ENCODE measurements at places on chromosomes 3 and 15.

- no peak for DNase-seq
Observed at GRCh38 chr3:31561891-31562290, 29.2 kb downstream of the STT3B start.

GRCh38 chr3:138180375-138181029, 5.8 kb upstream of the DBR1 start:
- DNase-seq: no peak

DNA sequence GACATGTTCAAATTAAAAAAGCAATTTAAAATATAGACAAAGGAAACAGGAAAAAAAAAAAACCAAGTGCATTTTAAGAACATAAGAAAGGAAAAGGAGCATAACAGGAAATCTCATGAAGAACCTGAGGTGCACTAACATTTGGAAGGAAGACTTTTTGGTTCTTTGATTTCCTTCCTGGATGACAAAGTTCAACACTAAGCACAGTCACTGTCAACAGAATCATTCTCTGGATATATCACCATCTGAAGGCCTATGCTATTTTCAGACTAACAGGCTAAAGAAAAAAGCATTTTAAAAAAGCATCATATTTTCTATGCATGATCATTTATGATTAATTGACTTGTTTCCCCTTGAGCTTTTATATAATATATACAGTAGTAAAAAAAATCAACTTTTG, 349.6 kb downstream of the PLCL2 start:
- no peak for DNase-seq

DNA sequence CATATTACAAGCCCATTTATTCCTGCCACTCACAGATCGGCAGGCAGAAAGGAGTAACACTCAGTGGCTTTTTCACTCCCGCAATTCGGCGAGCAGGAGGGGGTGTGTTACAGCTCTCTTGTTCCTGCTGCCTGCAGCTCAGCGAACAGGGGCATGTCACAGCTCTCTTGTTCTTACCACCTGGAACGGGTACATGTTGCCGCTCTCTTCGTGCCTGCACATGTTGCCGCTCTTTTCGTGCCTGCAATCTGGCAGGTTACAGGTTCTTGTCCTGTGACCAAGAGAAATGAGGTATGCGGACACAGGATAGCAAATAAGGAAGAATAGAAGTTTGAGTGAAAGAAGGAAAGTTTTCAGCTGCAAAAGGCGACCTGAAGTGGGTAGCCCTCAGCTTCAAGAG, 761.4 kb downstream of the NAALADL2 start:
- DNase-seq: no peak

DNA sequence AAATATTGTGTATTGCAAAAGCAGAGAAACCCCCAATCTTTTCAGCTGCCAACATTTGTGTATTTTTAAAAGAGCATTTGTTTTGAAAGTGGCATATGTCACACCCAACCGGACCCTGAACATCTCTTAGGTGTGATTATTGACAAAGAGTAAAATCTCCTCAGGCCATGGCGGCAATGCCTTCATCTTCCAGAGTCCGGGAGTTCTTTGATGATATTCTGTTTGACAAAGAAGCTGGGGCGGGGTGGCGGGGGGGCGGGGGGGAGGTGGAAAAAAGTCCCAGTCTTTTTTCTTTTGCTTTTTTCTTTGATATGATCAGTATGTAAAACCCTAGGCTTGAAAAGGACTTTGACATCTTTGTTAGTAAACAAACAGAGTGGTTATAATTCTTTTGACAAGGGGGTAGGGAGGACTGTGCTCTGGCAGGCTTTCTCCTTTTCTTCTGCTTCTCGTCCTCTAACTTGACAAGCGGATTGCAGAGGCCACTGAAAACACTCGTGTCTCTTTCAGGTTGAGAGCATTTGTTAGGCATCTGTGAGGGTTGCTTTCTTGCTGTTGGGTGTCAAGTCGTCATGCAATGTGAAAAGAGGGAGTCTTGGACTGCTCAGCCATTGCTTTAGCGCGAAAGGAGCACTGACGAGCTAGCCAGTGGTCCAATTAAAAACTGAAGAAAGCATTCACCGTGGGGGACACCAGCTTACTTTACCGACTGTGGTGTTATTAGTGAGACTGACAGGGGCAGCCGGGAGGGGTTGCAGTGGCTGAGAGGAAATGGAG, 243.2 kb downstream of the NSUN3 start:
- DNase-seq: no peak

- DNase-seq: no peak
Observed at GRCh38 chr3:61682671-61683548, 121.5 kb downstream of the PTPRG start.

DNA sequence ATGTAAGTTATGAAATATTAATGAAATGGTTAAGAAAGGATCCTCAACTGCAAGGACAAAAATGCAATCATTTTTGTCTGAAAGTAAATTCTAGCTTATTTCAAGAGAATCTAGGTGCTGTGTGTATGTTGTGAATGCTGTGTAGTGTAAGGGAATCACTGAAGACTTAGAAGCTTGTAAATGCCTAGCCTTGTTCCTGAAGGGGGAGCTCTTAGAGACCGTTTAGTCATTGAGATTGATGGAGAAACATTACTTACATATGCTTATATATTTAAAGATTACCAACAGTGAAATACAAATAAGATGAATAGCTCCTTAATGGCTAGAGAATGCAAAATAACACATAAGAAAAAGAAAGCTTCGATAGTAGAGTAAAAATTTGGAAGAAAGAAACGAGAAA, 67.9 kb downstream of the CNTN4 start:
- no peak for DNase-seq

DNA sequence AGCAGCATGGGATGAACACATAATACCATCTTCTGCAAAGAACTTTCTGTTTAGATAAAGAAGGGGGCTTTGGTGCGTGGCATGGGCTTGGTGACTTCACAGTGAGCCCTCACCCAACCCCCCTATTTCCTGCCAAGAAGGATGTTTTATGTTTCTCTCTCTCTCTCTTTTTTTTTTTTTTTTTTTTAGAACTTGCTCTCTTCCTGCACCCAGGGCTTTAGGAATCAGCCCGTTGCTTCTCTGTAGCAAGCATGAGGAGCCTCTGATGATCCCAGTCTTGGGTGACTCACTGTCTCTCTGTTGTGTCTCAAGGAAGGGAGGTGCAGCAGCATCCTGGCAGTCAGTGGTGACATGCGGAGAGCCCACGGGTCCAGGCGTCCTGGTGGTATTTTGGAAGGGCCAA, 49.1 kb downstream of the CCK start:
- DNase-seq: no peak

DNA sequence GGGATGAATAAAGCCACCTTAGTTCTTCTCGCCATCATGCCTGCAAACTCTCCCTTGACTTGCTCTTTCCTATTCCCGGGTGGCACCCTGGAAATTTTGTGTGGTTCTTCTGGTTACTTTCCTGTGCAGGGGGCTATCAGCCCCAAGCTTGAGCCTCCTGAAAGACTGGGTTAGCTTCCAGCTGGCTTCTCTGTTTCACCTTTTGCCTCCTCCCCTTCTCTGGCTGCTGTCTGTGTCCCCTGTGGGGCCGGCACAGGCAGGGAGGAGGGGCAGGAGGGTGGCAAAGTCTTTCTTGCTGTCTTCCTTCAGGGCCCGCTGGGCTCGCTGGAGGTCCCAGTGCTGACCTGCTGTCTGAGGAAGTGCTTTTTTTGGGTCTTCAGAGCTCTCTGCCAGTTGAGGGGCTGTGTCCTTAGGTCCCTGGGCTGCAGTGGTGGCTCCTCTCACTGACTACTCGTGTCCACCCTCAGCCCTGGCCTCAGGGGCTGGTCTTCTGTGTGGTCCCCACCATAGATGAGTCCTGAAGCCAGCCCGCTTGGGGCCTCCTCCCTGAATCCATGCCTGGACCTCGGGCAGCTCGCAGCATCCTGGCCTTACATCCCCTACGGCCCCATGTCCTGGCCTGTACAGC, 196.5 kb downstream of the KLF13 start:
- DNase-seq: no peak

DNA sequence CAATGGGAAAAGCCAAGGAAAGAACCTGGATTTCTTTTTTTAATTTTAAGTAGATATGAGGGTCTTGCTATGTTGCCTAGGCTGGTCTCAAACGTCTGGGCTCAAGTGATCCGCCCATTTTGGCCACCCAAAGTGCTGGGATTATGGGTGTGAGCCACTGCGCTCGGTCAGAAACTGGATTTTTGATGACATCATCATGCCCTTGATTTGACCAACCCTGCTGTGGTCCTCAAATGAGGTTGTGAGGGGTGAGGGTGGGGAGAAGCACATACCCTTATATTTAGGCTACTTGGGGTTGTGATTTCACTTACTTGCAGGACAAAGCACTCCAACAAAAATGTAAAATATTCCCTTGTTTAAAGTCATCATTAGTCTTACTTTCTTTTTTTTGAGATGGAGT, 70.4 kb downstream of the C3orf38 start:
- no peak for DNase-seq

DNA sequence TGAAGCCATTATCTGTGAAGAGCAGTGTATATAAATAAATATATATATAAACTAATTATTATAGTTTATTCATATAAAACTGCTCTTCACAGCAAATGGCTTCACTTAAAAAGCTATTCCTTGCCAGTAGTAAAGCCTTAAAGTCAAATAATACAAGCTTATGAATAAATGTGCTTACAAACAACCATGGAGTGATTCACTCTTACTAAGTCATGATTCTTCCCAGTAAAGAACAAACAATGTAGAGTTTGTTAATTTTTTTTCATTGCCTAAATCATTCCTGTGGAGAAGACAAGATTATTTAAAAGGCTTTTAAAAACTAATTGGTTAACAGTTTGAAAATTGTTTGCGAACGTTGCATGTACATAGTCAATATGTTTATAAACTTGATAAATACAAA, 140.7 kb downstream of the PLCH1 start:
- DNase-seq: no peak

DNA sequence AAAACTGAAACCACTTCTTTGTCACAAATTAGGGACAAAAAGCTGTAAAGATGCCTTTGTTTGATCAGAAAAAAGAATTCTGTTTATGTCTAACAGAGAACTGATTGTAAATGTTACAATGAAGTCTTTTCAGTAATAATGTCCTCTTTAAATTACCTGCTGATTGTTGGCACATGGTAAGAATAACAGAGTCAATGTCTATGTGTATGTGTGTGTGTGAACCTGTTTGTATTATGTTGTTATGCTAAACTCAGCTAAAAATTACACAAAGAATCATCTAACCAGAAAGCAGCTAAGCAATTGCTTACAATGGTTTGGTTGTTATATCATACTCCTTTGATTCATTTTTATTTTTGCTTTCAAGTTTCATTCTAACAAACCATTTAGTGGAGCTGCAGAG, 159.1 kb upstream of the PDZRN3 start:
- no peak for DNase-seq

- DNase-seq: no peak
Observed at GRCh38 chr3:76436894-76437293, 603.0 kb upstream of the ROBO2 start.

GRCh38 chr15:63947228-63947627, 99.1 kb downstream of the DAPK2 start:
- no peak for DNase-seq

- DNase-seq: no peak
Observed at GRCh38 chr3:148922467-148922866, 57.4 kb downstream of the CPA3 start.

DNA sequence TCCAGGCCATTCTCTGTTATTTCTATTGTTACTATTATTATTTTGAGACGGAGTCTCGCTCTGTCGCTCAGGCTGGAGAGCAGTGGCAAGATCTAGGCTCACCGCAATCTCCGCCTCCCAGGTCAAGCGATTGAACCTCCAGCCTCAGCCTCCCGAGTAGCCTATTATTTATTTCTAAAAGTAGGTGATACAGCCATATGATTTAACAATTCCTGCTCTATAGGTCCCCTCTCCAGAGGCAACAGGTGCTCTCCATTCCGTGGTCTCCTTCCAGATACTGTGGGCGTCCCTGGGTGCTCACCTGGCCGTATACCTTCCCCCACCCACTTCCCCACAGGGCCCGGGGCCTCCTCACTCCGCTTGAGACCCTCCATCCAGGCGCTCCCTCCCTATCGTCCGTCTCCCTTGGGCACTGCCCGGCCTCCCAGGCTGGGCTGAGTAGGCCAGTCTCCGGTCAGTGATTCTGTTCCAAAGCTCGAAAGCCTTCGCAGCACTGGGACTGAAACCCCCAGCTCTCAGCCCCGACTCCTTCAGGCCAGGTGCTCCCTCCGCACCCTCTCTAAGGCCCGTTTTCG, 708 bp upstream of the PTPN23 start:
- DNase-seq: no peak

GRCh38 chr3:52704611-52705437, 767 bp downstream of the GLT8D1 start:
- DNase-seq: no peak

- DNase-seq: no peak
Observed at GRCh38 chr3:136790786-136791185, 28.1 kb upstream of the SLC35G2 start.

- DNase-seq: no peak
Observed at GRCh38 chr3:171834461-171834801, 8.7 kb upstream of the TMEM212 start.

DNA sequence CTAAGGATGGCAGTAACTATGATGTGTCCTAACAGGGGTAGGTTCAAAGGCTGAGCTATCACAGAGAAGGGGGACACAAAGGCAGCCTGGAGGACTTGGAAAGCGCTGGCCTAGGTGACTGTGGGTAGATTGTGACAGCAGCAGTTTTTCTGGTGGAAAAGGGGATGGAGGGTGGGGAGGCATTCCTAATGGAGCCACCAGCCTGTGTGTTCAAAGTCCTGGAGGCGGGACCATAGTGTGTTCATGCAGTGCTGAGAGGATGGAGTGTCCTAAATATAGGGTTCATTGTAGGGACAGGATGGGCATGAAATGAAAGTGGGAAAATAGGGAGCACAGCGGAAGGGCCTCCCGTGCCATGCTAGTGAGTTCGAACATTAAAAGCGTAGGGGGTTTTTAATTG, 51.5 kb upstream of the POLR2M start:
- no peak for DNase-seq

DNA sequence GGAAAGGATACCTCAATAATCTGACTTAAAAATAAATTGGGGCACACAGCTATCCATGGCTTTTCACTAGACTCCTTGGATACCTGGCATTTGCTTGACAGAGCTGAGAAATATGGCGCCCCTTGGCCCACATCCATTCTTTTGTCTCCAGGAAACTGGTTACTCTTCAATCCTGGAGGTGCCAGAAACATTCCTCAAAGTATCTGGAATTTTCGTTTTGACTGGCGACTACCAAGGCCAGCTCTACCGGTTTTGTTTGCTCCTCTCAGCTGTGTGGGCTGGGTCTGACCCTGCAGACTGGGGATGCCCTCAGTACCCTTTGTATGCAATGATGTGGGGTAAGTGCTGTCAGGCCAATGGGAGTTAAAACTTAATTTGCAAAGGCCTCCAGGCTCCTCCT, 27.0 kb downstream of the KATNBL1 start:
- DNase-seq: no peak

- DNase-seq: no peak
Observed at GRCh38 chr3:49878686-49879085, 9.0 kb upstream of the CAMKV start.

GRCh38 chr15:80823995-80824394, 44.8 kb downstream of the CEMIP start:
- peak; percentile 22 for DNase-seq

DNA sequence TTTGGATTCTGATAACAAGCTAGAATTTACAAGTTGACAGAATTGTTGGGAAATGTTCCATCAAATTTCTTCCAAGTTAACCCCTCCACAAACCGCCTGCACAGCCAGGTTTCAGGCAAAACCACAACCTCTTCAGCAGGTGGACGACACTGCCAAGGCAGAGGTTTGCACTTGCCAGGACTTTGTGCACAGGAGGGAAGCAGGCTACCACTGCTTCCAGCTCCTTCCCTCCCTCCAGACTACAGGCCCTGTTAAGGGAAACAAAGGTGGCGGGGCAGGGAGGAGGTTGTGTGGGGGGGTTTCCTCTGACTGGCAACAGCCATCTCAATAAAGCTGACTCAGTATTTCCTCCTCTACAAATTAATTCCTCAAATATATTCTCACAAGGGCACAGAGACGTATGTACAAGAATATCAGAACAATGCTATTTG, 42.2 kb downstream of the TBC1D2B start:
- no peak for DNase-seq

All from CD4-positive, alpha-beta T cell treated with Interleukin-15 for 1 hour (primary cell).